ENCODE measurements at places on chromosomes 6 and 20.

DNA sequence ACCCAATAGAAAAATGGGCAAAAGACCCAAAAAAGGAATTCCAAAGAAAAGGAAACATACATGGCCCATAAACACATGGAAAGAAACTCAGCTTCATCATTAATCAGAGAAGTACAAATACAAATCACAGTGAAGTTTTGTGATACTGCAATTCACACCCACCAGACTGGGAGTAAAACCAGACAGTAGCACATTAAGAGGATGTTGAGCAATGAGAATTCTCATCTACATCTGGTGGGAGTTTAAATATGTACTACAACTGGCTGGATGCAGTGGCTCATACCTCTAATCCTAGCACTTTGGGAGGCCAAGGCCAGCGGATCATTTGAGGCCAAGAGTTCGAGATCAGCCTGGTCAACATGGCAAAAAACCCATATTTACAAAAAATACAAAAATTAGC, 125.7 kb upstream of the PHACTR1 start:
- DNase-seq = no peak

DNA sequence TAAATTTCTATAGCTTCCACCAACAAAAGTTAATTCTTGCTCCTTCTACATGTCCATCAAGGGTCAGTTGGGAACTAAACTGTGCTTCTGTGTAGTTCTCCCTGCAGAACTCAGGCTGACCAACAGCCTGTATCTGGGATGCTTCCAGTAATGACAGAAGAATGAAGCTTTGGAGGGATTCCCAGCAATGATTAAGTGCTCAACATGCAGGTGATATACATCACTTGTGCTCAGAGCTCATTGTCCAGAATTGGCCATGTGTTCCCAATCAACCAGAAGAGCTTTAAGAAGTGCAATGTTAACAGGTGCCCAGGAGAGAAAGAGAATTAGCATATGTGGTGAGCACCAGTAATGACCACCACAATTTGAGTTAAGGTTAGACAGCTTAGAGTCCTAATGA, 37.4 kb upstream of the SNRPB2 start:
- DNase-seq = no peak

GRCh38 chr6:159212028-159212427, 42.8 kb downstream of the FNDC1 start:
- no peak for DNase-seq

- peak; percentile 21 for DNase-seq
These were observed 719.4 kb downstream of the EPM2A start for GRCh38 chr6:145015739-145016558.

DNA sequence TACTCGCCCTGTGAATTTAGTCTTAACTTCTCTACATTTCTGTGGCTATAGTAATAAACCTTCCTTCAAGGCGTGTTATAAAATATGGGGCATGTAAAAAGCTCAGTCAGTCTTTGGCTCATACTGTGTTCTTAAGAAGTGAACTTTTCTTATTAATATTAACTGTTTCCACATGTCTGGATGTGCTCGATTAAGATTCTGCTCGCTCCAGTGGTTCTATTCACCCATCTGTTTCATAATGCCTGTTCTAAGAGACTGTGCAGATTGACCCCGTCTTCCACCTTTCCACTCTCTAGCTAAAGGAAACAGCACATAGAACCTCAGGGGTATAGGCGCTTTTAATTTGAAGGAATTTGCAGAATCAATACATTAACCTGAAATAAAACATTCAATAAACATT, 99.9 kb downstream of the L3MBTL3 start:
- no peak for DNase-seq

DNA sequence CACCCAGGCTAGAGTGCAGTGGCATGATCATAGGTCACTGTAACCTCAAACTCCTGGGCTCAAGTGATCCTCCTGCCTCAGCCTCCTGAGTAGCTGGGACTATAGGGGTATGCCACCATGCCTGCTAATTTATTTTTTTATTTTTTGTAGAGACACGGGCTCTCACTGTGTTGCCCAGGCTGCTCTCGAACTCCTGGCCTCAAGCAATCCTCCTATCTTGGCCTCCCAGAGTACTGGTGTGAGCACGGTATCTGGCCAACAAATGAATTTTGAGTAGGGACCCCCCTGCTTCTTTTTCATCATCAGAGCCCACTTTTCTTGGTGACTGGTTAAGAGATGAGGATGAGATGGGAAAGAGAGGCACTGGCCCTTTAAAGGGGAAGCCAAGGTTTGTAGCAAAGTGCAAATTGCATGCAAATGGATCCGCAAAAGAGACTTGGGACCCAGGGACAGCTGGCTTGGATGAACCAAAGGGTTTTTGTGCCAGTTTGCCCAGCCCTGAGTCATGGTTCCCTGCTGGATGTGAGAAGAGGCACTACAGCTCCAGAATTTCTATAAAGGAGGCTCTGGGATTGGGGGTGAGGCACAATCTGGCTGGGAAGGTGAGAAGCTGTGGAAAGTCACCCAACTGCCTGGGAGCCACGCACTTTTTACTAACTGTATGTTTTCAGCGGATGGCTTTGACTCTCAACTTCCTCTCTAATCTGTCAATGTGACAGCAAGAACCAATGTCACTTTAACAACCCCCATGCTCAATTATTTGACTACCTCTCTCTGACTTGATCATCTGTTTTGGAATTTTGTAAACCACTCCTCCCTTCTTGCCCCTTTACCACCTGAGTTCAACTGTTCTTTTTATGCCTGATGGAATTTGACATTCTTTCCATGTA, 58.7 kb upstream of the RNF24 start:
- DNase-seq = no peak

DNA sequence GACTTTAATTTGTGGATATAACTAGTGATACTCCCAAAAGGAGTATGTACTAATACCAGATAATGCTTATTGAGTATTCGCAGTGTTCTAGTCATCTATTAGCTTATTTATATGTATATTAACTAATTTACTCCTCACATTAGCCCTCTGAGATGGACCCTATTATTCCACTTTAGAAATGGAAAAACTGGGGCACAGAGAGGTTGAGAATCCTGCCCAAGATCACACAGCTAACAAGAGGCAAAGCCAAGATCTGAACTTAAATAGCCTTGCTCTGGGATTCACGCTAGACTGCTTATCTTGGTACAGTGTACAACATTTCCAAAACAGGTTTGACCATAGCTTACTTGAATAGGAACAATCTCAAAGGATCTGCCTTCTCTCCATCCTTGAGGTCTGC, 8.5 kb upstream of the SPO11 start:
- no peak for DNase-seq

DNA sequence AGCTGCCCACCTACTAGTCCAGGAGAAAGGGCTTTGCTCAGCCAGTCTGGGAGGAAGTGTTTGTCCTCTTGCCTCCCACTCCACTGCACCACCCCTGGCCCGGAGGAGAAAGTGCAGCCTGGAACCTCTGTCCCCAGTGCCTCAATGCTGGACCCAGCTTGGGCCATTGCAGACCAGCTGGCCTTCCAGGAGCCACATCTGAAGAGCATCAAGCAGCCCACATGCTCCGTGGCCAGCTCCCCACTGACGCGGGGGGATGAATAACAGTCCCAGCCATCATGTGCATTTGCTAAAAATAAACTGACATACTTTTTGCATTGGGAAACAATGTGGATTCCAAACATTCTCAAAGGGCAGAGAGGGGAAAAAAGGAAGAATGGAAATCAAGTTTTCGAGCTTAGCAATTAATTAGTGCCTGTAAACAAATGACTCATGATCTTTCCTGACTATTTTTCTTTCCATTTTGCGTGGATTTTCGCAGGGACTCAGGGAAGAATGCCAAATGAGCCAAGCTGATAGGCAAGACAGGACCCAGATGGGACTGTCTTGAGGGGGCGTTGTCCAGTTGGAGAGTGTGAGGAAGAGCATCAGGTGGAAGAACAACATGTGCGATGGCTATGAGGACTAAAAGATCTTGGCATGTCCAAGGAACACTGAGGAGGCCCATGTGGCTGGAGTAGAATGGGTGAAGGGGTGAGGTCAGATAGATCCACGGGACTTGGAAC, 34.1 kb downstream of the CEBPB start:
- no peak for DNase-seq

GRCh38 chr6:95185874-95186273, 391.5 kb upstream of the MANEA start:
- no peak for DNase-seq

GRCh38 chr6:162700966-162701365, 26.6 kb downstream of the PRKN start:
- DNase-seq = no peak

GRCh38 chr6:43103253-43103876, 27.3 kb downstream of the PTK7 start:
- no peak for DNase-seq

- DNase-seq = no peak
These were observed 233.5 kb downstream of the DHX35 start for GRCh38 chr20:39195582-39196021.

- no peak for DNase-seq
These were observed 59.7 kb upstream of the SNX9 start for GRCh38 chr6:157763129-157763903.

DNA sequence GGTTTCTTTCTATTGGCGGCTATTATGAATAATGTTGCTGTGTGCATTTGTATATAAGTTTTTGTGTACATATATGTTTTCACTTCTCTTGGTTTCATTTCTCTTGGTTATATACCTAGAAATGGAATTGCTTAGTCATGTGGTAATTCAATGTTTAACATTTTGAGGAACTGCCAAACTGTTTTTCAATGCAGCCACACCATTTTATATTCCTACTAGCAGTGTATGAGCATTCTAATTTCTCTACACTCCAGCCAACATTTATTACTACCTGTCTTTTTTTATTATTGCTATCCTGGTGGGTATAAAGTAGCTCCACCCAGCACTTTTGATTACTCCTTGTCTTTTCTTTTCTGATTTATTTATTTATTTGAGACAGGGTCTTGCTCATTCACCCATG, 54.8 kb downstream of the PHACTR2 start:
- no peak for DNase-seq

DNA sequence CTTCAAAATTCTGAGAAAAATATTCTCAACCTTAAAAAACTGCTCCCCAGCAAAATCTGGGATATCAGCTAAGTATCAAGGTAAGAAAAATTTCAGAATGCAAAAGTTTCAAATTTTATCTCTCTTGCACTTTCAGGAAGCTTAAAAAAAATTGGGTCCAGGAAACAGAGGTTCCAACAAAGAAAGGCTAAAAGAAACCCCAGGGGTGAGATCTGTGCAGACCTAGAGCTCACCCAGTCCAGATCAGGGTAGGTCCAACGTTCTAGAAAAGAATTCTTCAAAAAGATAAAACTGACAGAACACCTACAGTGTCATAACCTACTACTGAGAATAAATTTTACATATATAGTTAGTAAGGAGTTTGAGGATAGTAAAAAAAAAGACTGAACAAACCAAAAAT, 23.5 kb downstream of the ILRUN start:
- no peak for DNase-seq

DNA sequence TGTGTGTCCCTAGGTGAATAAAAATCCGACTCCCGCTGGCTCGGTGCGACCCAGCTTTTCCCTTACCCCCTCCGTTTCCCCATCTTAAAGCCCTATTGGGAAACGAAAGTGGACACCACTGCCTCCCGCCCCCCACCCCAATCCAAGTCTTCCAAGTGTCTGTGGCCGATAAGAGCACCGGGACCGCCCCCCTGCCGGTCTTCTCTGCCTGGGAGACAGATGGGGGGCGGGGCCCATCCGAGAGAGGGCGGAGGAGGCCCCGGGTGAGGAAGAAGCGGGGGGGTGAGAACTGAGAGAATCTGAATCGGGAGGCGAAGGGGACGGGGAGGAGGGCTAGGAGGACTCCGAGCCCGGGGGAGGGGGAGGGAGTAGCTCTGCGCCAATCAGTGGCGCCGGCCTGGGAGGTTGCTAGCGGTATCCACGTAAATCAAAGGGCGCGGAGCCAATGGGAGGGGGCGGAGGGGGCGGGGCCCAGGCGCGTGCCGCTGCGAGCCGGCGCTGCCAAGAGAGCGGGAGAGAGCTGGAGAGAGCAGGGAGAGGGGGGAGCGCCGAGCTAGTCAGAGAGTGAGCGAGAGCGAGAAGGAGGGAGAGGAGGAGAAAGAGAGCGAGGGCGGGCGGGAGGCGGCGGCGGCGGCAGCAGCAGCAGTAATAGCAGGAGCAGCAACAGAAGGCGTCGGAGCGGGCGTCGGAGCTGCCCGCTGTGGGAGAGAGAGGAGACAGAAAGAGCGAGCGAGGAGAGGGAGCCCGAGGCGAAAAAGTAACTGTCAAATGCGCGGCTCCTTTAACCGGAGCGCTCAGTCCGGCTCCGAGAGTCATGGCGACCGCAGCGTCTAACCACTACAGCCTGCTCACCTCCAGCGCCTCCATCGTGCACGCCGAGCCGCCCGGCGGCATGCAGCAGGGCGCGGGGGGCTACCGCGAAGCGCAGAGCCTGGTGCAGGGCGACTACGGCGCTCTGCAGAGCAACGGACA, at the start of gene POU3F2:
Gene POU3F2, plus strand, starts transcription at position 515 of the 972 bp plus-strand sequence. Its CDS starts 300 bp downstream, at position 815.
- DNase-seq = peak; percentile 57

GRCh38 chr20:34566978-34567891, 8.7 kb downstream of the MAP1LC3A start:
- DNase-seq = no peak

DNA sequence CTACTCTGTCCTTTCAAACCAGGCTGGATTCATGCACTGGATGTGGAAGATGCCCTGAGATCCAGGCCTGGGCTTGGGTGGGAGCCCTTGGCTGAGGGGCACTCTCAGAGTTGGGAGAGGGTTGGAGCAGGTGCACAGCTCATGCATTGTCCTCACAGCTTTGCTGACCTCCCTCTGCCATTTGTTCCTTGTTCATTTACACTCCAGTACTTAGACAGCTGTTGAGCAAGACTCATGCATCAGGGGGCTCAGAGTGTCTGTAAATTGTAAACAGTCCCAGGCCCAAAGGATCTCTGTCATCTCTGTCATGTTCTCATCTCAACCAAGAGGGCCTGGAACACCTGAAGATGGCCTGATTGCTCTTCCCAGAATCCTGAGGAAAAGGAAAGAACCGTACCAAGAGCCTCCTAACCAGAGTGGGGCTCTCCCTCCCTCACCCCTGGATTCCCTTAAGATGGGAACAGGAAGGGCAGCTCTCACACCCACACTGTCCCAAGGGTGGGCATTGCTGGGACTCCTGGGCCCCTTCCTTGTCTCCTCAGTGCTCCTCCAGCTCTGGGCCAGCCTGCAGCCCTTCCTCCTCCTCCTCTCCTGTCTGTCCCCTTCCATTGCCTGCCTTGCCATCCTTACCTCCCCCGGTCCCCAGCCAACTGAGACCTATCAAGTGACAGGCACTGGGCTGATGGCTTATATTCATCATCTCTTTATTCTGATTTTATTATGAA, 132.9 kb downstream of the FOXO3 start:
- DNase-seq = no peak

DNA sequence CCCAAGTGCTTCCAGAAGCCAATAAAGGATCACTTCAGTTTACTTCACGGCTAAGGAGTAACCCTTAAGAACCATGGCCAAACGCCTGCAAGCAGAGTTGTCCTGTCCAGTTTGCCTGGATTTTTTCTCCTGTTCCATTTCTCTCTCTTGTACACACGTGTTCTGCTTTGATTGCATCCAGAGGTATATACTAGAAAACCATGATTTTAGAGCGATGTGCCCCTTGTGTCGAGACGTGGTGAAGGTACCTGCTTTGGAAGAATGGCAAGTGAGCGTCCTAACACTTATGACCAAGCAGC, 2.5 kb downstream of the RFPL4B start:
- no peak for DNase-seq

- no peak for DNase-seq
These were observed 10.9 kb downstream of the ABT1 start for GRCh38 chr6:26607434-26608230.

- no peak for DNase-seq
These were observed 162.2 kb downstream of the TBXT start for GRCh38 chr6:166005401-166005943.

Data from activated T-cell treated with anti-CD3 and anti-CD28 coated beads for 48 hours (primary cell).